RPMI7951 (cell line): ENCODE measurements at places on chromosomes 1 and 21. TPM values are rescaled to one million over a fixed set of nuclear protein-coding genes. Genes with fewer than 3 reads are reported as not detected.

DNA sequence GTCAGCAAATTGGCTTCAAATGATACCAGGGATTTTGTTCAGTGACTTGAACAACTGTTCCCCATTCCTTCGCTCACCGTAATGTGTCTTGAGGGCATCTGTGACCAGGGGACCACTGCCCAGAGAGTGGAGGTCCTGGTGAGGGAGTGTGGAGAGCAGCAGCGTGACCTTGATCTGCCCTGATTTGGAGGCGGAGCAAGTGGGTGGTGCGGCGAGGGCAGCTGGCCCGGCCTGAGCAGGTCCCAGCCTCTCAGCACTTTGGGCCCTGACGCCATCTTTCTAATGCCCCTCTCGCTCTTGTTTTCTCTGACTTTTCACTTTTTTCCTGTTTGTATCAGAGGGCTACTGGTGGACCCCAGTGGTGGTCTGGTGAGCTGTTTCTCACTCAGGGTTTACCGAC, 31.1 kb downstream of the DIP2A start:
- DNase-seq, result no peak

DNA sequence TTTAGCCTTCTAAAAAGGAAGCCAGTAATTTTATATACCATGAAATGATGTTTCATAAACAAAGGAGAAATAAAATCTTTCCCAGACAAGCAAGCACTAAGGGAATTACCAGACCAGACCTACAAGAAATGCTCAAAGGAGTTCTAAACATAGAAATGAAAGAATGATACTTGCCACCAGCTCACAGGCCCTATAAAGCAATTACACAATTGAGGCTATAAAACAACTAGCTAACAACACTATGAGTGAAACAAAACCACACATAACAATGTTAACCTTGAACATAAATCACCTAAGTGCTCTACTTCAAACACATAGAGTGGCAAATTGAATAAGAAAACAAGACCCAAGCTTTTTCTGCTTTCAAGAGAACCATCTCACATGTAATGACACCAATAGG, 123.8 kb downstream of the BARHL2 start:
- DNase-seq, result no peak

The ELF3 gene
- not detected in 2 replicates for total RNA-seq

The NCF2 gene
- not detected in 2 replicates for total RNA-seq

DNA sequence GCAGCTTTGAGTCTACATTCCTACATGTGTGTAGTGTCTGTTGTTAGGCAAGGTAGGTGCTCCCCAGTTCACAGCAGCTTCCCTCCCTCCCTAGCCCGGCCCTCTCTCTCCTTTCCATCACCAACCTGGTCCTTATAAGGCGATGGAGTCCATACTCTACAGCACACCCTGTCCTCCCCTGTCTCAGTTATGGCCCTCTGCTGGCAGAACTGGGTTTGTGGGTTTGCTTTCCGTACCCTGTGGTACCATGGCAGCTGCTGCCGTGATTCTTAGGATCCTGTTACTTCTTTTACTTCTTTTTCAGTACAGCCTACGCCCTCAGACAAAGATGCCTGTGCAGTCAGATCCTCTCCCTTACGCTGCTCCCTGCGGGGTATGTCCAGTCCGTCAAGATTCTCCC, 31.7 kb downstream of the AK5 start:
- peak; percentile 67 for DNase-seq

- DNase-seq, result peak; percentile 21
These were observed 1.5 kb downstream of the ENAH start for GRCh38 chr1:225651376-225651871.
